Stimulated activated CD4-positive, alpha-beta T cell treated with anti-CD3 and anti-CD28 coated beads, Interleukin-12 subunit alpha, Interleukin-12 subunit beta, amount 100 ng/mL, for 24 hours (primary cell): ENCODE measurements at places on chromosomes 3 and 15.

DNA sequence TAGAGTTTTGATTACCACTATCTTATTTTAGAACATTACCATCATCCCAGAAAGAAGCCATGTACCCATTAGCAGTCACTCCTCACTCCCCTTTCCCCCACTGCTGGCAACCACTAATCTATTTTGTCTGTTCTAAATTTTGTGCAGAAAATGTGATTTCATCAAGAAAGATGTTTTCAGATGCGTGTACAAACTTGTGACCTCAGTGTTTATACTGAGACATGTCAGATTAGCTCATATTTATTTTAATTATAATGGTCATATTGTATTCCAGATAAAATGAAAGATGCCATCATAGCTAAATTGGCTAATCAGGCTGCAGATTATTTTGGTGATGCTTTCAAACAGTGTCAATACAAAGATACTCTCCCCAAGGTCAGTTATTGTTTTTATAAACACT, 27.8 kb downstream of the PDCD6IP start:
- DNase-seq = no peak

DNA sequence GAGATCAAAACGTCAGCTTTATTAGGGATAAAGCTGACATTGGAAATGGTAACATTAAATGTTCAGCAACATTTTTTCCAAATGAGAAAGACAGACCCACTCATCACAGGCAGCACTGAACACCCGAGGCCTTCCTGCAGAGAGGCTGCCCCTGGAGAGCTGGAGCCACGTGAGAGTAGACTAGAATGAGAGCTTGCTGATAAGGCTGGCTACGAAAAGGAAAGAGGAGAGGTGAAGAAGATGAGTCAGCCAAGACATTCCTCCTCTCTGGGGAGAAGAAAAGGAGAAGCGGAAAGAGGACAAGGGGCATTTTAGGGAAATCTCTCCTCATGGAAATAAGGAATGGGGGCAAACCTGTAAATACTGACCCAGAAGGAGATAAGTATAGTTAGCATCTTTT, 7.3 kb downstream of the CYP19A1 start:
- DNase-seq = no peak

DNA sequence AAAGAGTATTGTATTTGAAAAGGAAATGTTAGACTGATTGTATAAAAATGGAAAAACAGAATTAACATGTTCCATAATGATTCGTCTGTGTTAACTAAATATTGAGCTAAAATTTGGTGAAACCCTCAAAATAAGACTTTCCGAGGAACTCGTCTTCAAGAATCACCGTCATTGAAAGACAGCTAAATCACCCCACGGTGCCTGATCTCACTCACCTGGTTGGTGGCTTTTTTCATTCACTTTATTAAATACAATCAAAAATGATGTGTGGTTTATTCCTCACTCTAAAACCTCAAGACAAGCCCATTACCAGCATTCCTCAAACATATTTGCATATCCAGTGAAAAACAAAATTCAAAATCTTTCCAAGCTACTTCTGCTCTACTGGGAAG, 153.9 kb downstream of the FOXP1 start:
- DNase-seq = no peak

DNA sequence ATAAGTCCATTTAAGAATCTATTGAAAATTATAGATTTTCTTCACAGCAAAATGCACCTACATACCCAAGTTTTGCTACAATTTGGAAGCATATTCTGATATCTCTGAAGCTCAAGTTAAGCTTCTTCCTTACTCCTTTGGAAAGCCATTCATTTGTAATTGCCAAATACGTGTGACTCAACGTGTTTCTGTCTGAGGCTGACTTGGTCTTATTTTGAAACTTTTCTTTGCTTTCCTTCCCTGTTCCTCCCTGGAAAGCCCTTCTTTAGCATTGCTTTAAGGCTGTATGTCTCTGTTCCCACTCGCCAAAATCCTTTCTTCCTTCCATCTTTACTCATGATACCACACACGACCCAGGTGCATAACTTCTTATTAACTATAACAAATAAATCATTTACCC, 232.0 kb downstream of the ZBBX start:
- DNase-seq = no peak

DNA sequence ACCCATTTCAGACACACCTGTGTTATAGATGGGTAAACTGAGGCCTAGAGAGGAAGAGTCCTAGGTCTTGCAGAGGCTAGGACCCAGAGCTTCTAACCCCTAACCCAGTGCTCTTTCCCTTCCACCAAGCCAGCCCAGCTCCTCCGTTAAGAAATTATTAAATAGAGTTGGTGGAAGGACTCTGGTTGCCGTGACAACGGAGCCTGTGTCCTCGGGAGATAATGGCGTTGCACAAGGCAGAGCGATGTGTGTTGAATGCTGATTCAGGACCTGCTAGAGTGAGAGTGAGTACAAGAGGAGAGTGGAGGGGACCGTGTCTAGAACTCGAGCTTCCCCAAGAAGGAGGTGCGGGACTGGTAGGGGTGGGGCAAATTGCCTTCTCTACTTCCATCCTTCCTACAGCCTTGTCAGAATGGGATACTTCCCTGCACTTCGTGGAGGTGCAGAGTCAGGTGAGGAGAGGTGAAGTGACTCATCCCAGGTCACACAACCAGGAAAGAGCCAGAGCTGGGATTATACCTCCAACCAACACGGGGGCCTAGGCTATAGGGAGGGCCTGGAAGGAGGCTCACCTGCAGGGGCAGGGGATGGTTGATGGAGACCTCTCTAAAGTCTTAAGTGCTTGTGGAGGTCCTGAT, 8.6 kb downstream of the SLC6A1 start:
- no peak for DNase-seq

DNA sequence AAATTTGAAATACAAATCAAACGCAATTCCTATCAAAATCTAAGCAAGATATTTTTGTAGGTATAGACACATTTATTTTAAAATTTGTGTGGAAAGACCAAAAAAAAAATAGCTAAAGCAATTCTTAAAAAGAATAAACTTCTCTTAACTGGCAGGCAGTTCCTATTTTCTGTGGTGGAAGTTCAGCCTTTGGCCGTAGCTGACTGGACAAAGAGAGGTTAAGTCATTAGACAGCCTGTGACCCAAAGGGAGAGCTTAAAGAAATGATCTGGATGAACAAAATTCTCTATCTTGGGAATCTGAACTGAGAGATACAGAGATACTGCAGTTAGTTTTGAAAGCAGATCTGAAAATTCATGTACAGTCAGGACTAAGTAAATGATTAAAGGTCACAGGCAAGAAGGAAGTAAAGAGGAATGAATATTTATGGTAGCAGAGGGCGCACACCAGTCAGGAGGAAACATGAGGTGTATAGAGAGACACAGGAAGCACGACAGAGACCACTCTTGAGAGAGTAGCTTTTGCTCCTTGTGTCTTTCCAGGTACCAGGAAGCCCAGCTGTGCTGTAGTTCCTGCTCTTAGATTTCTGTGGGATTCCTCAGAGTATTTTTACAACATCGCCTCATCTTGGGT, 57.5 kb downstream of the TPRG1 start:
- DNase-seq = no peak

- no peak for DNase-seq
These were observed 297.0 kb downstream of the CGGBP1 start for GRCh38 chr3:87761795-87762194.

DNA sequence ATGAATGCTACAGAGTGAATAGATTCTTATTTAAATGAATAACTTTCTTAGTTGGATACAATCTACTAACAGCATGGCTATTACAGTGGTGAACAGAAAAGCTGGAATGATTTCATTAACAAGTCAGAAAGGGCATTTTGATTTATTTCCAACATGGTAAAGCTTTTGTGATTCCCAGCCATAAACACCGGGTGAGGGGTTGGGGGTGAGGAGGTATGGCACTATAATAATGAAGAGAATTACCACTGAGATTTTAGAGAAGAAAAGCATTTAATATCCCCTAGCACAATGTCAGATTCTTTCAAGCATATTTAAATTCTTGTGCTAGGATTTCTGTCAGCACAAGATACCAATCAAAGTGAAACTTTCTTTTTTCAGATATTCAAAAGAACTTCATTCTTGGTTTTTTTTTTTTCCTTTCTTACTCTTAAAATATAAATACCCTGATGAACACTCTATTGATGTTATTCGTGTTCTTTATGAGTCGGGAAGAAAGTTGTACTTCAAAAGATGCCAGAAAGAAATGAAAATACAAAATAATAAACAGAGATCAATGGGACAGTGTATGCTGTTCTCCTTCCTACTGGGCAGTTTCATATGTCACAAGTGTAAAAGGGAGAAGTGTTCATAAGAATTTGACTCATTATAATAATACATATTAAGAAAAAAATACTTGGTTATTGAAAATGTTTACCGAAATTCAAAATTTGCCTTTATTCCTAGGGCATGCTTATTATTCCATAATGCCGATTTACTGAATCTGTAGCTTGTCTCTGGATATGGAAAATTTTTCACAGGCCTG, 522.8 kb downstream of the CADM2 start:
- DNase-seq = no peak

DNA sequence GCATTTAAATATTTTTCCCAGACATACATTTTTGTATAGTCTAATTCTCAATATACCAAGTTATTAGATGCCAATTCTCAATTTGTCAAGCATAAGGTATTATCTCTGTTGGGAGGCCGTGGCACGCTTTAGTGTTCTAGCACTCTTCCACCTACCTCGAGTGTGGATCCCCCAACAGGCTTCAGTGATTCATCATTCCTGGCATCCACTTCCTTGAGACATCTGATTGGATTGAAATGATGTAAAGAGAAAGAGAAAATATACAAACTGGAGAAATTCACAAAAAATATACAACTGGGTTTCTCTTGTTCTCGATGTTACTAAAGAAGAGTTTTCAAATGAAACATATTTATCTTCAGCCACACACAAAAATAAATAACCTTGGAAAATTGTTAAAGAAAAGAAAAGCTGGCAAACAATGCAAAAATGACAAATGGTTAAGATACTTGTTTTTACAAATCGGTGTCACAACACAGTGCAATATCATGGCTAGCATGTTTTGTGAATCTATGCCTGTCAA, 218.0 kb upstream of the CDIN1 start:
- no peak for DNase-seq

DNA sequence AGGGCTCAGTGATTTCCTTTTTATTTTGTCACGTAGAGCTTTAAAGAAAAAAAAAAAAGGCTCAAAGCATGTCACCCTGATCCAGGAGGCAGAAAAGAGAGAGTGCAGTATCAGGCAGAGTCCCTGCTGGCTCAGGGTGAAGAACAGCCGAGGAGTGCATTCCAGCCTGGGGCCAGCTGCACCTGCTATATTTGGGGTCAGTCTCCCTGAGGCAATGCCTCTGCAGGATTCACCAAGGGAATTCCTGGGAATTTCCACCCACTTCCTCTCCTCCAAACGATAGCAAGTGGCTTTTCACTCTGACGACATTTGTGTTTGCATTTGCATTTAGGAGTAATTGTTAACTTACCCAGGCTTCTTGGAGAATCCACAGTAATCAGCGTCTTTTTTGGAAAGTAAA, 202.9 kb upstream of the CTNNB1 start:
- DNase-seq = no peak

DNA sequence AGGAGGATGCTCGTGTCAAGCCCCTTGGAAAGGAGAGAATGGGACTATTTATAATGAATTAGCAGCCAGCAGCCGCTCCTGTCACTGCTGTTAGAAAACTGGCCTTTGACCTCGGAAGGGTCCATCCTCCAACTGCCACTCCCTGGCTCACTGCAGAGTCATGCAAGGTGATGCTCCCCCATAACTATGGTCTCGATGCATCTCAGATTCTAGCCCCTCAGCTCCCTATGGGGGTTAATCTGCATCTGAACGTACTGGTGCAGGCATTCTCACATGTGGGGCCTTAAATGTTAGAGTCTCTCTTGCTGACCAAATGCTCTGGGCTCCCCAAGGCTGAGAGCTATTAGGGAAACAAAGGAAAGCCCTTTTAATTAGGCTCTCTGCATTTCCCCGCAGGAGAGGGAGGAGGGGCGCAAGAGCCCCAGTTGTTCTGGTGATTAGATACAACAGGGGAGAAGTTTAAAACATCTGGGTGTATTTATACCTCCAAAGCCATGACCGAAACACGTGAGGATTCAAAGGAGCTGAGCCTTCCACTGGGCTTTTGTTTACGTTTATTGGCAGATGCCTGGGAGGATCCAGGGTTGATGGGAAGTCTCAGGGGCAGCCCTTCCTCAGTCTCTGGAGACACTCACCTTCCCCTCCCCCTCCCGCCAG, 182.5 kb downstream of the OPA1 start:
- DNase-seq = no peak

GRCh38 chr3:140242818-140243276, 307.9 kb downstream of the CLSTN2 start:
- DNase-seq = no peak

DNA sequence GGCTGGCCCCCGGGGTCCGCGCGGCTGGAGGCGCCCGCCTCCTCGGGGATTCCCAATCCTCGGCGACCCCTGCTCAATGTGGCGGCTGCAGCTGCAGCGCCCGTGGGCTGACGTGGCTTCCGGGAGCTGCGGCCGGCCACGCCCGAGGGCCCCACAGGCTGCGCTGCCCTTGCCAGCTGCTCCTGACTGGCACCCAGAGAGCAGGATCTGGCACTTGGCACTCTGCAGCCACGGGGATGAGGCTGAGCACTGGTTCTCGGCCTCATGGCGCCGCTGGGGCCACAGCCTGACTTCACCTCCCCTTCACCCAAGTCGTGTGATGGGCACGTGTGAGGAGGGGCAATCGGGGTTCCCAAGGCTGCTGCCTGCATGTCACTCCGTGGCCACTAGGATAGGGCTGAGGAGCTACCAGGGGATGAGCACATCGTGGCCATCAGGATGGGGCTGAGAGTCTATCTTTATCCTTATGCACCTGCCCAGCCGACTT, 267.8 kb upstream of the FRG2C start:
- no peak for DNase-seq

DNA sequence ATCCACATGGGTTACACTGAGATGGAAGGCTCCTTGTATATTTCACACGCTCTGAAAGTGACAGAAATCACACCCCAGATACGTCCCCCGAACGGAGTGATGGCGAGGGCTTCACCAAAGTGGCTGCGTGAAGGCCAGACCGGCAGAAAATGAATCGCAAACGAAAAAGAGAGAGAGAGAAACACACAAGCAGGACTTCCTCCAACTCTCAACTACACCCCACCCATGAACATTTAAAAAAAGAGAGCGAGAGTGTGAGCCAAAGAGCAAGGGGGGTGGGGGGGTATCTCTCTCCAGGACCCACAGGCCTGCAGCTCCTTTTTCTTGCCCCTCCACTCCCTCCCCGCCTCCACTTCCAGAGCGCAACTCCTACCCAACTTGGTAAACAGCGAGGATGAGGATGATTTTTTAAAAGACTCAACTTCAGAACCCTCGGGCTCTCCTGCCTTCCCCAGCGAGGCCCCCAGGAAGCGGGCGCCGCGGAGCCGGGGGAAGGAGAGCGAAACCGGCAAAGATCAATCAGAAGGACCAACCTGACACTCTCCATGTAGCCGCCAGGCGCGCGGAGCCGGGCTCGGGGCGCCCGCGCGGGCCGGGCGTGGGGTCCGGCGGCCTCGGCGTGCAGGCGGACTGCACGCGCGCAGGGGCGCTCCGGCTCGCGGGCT, 519.1 kb downstream of the FOXP1 start:
- peak; percentile 41 for DNase-seq

GRCh38 chr3:188578576-188579363, 424.8 kb downstream of the LPP start:
- DNase-seq = peak; percentile 8
